ENCODE measurements at places on chromosomes 5 and 9.
A peak's percentile ranks its signal among the peaks of the same experiment; 100 is the strongest.

GRCh38 chr9:113669522-113670115 is 206.1 kb downstream of the RGS3 start:
- DNase-seq: no peak

DNA sequence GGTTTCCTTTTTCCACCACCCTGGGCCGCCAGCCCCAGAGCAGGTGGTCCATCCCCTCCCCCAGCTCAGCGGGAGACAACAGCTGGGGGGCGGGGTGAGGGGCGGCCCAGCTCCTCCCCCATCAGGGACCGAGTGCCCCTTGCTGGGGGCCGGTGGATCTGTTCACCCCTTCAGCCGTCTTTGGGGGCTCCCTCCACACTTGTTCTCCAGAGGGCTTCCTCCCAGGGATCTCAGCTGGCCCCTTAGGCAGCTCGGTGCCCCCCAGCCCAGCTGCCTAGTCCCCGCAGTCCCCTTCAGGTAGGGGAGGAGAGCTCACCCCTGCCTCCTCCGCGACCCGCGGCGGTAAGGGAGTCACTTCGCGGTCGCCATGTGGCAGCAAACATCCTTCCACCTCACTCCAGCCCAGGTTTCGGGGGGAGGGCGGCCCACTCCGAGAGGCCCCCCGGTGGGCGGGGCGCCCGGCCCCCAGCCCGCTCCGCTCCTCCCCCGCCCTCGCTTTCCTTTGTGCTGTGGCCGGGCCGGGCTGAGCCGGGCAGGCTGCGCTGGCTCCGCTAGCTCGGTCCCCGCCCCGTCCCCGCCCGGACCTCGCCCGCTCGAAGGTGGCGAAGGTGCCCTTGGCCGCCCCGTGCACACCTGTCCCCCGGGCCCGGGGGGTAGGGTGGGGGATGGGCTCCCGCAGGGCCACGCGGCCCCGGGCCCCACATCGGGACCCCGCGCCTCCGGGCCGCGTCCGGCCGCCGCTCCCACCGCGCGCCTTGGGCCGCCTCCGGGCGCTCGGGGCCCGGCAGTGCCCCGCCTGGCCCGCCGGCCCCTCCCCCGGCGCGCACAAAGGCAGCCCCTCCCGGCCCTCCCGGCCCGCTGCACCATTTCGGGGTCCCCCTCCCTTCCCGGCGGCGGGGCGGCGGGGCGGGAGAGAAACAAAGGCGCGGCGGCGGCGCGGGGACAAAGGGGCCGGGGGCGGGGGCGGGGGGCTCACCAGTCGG is 683 bp downstream of the DBN1 start:
- DNase-seq: no peak

DNA sequence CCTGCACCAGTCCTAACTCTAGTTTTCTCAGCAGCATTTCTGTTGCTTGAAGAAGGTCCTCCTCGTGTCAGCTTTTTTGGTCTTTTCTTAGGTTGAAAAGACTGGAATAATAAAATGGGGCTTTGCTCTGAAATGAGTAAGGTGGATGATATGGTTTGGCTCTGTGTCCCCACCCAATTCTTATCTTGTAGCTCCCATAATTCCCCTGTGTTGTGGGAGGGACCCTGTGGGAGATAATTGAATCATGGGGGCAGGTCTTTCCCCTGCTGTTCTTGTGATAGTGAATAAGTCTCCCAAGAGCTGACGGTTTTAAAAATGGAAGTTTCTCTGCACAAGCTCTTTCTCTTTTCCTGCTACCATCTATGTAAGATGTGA is 53.6 kb downstream of the LIX1 start:
- no peak for DNase-seq

- no peak for DNase-seq
Measured at GRCh38 chr5:175159956-175160355, 284.0 kb downstream of the DRD1 start.

DNA sequence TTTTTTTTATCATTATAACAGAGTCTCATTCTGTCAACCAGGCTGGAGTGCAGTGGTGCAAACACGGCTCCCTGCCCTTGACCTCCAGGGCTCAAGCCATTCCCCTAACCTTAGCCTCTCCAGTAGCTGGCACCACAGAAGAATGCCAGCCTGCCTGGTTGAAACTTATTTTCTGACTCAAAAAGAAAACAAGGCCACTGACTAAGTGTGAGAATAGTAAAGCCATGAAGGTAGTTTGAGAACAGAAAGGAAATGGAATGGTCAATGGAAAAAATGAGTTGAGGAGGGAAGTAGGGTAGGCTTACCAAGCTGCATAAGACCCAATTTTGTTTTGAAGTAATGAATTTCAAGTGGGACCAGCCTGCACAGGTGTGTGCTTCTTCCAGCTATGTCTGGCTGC is 82.8 kb upstream of the RORB start:
- no peak for DNase-seq

DNA sequence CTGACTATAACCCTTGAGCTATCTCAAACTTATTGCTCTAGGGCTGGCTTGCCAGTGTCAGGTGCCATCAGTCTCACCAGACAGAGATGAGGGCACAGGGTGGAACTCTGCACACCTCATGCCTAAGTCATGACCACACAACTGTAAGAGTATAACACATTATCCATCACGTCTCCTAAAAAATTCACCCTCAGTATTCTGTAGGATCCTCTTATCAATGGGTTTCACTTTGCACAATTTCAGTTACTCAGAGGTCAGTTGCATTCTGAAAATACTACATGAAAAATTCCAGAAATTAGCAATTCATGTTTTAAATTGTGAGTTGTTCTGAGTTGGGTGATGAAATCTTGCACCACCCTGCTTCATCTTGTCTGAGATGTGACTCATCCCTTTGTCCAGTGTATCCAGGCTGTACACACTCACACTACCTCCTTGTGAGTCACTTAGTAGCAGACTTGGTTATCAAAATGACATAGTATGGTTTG is 690.9 kb upstream of the CDH18 start:
- DNase-seq: peak; percentile 22

DNA sequence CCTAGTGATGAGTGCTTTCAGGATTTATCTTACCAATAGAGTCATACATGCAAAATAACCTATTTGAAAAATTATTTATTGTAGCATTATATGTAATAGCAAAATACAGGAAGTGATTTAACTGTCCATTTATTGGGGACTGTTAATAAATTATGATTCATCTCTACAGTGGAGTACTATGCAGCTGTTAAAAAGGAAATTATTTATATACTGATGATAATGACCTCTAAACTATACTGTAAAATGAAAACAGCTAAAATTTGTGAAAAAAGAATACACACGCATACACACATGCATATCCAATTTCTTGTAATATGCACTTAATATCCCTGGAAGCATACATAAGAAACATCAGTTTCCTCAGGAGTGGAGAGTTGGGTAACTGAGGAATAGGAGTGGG is 58.0 kb upstream of the PALM2AKAP2 start:
- no peak for DNase-seq

DNA sequence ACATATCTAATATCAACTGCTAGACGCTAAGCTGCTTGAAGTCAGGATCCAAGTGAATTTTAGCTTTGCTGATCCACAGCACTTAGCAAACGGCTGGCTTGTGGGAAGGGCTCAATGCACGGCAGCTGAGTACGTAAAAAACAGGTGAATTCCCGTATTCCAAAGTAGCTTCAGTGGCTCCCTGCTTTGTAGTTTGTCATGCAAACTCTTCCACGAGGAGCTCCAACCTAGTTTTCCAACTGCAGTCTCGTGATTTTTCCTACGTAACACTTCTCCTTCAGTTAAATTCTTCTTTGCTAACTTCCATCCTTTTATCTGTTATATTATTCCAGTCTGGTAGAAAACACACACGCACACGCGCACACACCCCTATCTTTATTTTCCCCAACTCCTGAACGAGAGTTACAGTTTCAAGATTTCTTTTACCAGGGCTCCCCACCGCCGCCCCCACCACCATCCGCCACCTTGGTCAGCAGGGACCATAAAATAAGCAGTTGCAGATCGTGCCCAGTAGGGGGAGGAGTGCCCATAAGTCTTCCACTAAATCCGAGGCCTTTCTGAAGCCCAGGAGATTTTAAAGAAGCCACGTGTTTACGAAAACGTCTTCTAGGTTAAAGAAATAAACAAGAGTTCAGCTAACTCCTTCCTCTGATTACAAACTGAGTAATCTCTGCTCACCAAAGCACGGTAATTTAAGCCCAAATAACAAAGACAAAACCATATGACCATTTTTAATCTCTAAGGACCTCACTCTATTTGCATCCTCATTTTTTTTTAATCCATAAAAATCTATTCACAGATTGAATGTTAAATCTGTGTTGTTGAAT is 34.8 kb upstream of the TRIO start:
- DNase-seq: peak; percentile 64

GRCh38 chr9:96116275-96117064 is 185.5 kb downstream of the HSD17B3 start:
- DNase-seq: no peak

DNA sequence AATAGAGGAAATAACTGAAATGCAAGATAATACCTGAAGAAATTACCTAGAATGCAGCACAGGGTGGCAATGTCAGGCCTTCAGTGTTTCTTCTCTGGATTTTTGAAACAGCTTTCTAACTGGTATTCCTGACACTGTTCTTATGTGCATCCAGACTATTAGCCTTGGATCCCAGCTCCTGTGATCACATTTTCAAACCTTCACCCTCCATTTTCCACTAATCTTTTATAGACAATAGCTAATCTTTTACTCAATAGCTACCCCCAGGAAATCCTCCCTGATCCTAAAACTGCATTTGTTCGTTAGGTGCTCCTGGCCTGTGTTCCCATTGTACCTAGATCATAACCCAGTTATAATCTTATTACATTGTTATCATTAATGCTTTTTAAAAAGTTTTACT is 101.5 kb upstream of the DHFR start:
- no peak for DNase-seq

DNA sequence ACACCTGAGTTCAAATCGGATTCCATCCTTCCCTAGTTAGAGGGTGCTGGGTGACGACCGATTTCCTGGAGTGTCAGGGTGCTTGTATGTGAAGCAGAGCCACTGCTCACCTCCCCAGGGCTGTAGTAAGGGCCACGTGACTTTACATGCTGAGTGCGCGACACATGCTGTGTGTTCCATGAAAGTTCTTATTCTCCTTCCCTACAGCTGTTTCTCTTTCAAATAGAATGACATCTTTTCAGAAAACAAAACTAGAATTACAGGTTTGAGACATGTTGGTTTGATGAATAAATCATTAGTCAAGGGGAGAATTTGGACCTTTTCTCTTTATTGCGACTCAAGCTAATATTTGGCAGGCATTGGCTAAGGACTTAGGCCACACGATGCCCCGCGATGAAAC is 113.1 kb downstream of the JMY start:
- no peak for DNase-seq

GRCh38 chr5:173721601-173722232 is 105.3 kb upstream of the BOD1 start:
- peak; percentile 48 for DNase-seq

GRCh38 chr9:106102821-106103220 is 408.5 kb downstream of the TMEM38B start:
- no peak for DNase-seq

DNA sequence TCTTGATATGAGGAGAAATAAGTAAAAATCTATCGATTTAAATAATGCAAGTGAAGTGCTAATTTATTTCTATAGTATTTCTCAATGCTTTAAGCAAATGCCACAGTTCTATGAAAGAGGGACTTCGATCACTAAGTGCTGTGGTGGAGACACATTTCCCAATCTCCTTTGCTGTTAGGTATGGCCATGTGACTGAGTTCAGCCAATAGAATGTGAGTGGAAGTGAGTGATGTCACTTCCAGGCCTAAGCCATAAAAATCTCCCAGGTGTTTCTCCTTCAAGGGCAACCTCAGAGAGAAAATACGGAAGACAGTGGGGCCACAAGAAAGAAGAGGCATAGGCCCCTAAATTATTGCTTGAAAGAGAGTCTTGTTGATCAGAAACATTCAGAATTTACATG is 100.3 kb upstream of the ANKH start:
- no peak for DNase-seq

DNA sequence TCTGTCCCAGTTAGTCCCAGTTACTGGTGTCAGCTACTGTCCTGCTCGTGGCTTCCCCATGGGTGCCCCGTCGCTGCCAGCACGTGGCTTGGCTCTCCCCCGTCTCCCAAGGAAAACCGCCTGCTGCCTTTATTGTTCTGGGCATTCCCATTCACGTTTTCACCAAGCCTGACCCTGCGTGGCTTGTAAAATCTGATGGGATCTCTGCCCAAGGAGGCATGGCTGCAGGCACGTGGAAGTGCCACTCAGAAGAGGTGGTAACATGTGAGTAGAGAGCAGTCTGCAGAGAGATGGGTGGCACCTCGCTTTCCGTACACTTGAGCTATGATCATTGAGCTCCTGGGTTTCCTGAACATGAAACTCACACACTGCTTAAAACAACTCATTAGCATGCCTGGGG is 429.2 kb upstream of the KLF4 start:
- no peak for DNase-seq

DNA sequence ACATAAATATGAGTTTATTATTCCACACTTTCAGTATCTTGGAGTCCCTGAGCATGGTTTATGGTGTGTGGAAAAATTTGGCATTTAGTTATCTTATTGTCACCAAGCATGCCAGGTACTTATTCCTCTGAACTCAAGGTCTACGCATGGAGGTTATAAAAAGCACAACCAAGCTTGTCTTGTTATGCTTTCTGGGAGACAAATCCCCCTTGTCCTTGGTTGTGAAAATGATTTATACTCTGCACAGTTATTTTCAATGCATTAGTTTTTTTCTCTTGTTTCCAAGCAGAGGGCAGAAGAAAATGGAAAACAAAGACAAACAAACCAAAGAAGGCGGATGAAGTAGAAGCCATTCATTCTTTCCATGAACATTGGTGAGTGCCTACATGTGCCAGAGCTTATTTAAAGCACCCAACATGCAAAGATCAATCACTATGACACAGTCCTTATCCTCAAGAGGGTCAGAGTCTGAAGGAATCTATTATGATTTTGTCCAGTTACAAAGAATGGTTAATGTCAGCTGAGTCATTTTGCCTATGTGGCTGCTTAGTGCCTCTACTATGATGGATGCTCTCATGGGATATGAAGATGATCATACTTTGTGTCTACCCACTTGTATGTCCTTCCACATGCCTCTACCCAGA is 323.1 kb downstream of the TENT4A start:
- DNase-seq: no peak

GRCh38 chr5:123947797-123948196 is 435.8 kb downstream of the CSNK1G3 start:
- DNase-seq: no peak

GRCh38 chr5:95983509-95983908 is 21.9 kb upstream of the ELL2 start:
- no peak for DNase-seq

- no peak for DNase-seq
Measured at GRCh38 chr9:74500584-74500924, 3.4 kb downstream of the RORB start.
